Thoracic aorta (tissue), 2 donors: ENCODE measurements at places on chromosomes 7 and 10.

DNA sequence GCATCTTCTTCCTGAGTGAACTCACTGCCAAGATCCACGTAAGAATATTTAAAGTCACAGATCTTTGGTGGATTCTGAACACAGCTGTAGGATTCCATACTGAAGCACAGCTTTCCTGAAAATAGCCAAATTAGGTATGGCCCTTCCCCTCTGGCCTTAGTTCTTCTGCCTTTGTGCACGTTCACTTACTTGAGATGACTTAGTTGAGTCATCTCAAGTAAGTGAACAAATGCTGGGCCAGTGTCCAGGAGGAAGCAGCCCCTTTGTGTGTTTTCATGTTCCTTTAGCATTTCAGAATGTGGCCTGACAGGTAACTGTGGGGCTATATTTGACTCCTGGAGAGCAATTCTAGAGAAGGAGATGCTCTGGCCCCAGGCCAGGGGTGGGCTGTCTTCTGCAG is 51.5 kb downstream of the CCNY start:
- DNase-seq = no peak

DNA sequence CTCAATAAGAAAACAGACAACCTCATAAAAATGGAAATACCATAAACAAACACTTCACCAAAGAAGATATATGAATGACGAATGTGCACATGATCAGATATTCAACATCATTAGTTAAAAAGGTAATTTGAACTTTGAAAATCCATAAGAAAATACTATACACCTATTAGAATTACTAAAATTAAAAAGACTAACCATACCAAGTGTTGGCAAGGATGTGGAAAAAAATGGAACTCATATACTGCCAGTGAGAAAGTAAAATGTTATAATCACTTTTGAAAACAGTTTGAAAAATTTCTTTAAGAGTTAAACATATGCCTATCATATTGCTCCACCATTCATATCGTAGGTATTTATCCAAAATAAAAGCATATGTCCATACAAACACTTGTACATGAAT is 37.1 kb downstream of the EBLN1 start:
- no peak for DNase-seq

- DNase-seq = no peak
Observed at GRCh38 chr10:57917019-57917418, 350.7 kb downstream of the IPMK start.

GRCh38 chr7:26305090-26305868 is 13.6 kb downstream of the SNX10 start:
- no peak for DNase-seq

DNA sequence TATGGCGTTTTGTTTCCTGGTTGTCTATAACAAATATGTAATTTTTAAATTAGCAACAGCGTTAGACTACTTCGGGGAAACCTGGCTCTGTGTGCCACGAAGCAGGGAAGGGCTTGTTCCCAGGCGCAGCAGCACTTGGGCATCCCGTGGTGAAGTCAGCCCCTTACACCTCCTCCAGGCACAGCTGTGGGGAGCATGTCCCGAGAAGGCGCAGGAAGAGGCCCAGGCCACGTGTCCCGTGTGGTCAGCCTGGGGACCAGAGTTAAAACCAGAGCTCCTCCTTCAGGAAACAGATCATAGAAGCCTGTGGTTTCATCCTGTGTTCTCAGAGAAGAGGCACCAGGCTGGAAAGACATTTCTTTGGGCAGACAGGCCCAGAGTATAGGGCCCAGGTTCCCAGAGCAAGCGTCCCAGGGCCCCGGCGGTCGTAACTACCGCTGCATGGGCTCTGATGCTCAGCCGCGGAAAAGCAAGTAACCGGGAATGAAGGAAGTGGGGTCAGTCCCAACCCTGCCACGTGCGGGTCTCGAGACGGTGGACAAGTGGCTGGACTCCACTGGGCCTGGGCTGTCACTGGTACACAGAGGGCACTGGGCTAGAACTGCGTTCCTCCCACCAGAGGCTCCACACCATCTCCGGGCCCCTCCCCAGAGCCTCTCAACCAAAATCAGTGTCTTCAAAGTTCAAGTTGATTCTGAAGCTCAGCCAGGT is 7.1 kb downstream of the NUDT1 start:
- no peak for DNase-seq

- DNase-seq = no peak
Observed at GRCh38 chr7:146262527-146262926, 145.9 kb downstream of the CNTNAP2 start.

DNA sequence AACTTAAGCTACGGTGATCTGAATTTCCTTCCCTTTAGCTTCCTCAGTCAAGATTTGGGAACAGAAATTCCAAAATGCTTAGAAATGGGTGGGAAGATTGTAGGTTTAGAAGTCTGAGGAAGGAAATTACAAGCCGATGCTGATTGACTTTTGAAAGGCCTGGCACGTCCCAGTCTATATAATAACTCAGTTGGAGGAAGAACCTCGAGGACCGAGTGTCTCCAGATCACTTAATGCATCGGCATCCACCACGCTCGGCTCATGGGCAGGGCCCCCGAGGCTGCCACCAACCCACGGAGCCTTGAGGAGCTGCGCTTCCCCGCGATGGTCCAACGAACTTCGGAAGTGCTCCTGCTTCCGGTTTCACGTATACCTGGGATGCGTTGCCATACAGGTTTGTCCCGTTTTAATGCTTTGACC is 10.4 kb upstream of the SP8 start:
- DNase-seq = no peak

DNA sequence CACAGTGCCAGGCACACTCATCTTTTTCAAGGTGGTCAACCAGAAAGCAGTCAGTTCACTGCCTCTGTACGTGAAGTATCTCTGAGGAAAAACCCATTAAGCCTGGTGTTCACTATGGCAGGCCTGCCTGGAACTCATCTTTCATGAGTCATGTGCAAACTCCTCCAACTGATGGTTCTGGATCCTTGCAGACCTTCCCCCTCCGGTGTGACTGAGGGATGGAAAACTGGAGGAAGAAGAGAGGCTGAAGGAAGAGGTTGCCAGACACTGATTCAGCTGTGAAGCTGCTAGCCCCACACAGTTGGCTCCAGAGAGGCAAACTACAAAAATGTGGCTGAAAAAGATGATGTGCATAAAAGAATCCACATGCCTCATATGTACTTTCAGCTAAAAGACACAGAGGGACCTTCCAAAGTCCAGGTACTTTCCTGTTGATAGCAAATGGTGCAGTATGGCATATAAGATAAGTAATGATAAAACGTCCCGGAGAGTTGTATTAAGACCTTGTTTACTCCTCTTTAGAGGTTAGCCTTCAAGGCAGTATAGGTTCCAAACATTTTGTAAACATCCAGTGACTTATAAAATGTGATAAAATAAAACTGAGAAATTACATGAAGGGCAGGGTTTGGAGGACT is 2.7 kb downstream of the CYP3A5 start:
- no peak for DNase-seq

DNA sequence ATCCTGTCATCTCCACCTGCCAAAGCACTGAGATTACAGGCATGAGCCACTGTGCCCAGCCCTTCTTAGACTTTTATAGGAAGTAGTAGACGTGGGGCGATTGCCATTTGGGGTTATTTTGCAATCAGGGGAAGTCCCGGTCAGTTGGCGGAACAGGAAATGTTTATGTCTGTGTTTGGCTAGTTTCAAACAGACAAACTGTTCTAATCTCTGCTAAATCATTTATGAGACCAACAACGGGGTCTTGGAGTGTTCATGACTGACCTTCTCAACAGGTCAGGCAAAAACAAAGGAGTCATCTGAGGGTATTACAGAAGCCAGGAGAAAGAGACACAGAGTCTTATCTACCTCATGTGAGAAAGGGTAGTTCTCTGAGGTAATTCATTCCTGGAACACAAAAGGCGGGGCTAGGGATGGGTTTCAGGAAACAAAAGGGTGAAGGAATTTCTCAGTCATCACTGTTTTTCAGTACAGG is 6.6 kb upstream of the TPK1 start:
- DNase-seq = no peak

DNA sequence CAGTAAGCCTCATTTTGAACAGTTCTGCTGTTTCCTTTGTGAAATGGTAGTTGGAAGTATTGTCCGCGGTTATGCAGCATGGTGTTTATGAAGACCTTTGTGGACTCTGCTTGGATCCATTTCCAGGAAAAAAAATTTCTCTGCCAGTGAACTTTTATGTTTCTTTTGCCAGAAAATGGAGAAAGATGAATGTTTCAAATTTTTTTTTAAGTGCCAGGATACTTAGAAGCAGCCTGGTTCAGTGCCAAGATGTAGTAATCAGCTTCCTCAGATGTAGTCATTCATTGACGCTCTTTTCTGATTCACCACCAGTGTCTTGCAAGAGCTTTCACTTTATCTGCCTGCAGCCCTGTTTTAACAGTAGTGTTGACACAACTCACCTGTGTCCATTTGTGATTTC is 258.2 kb downstream of the SDK1 start:
- no peak for DNase-seq

DNA sequence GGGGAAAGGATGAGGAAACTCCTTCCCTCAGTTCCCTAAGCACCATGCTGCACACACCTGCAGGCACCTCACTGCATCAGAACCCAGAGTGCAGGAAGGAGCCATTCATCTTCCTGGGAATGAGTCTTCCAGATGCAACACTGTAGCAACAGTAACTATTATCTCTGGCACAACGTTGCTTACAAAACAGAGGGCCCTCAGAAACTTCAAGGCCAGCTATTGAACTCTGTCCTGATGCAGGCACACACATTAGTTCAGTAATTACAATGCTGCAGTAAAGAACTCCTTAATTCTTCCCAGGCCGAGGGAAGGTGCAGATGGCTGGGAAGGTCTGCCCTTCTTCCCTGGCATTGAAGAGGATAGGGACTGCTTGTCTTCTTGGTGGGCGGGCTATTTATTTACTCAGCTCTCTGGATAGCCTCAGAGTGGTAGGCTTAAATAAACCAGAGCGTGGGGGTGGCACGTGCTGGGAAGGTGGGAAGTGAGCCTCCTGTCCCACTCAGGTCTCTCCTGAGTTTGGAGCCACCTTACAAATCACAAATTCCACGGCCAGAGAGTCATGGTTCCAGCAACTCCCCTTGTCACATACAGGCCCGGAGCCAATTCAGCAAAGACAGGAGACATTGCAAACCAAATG is 125.1 kb upstream of the JCAD start:
- no peak for DNase-seq

GRCh38 chr10:110218632-110219031 is 11.2 kb downstream of the MXI1 start:
- DNase-seq = no peak

DNA sequence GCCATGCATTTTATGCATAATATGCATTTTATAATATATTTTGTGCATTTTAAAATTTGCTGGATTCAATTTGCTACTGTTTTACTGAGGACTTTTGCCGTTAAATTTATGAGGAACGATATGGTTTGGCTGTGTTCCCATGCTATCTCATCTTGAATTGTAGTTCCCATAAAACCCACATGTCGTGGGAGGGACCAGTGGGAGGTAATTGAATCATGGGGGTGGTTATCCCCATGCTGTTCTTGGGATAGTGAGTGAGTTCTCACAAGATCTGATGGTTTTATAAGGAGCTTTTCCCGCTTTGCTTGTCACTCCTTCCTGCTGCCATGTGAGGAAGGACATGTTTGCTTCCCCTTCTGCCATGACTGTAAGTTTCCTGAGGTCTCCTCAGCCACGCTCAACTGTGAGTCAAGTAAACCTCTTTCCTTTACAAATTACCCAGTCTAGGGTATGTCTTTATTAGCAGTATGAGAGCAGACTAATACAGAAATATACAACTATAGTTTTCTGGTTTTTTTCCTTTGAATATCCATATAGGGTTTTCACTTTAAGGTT is 201.4 kb upstream of the SH2B2 start:
- no peak for DNase-seq

- no peak for DNase-seq
Observed at GRCh38 chr7:129010075-129010474, 44.8 kb downstream of the TNPO3 start.

DNA sequence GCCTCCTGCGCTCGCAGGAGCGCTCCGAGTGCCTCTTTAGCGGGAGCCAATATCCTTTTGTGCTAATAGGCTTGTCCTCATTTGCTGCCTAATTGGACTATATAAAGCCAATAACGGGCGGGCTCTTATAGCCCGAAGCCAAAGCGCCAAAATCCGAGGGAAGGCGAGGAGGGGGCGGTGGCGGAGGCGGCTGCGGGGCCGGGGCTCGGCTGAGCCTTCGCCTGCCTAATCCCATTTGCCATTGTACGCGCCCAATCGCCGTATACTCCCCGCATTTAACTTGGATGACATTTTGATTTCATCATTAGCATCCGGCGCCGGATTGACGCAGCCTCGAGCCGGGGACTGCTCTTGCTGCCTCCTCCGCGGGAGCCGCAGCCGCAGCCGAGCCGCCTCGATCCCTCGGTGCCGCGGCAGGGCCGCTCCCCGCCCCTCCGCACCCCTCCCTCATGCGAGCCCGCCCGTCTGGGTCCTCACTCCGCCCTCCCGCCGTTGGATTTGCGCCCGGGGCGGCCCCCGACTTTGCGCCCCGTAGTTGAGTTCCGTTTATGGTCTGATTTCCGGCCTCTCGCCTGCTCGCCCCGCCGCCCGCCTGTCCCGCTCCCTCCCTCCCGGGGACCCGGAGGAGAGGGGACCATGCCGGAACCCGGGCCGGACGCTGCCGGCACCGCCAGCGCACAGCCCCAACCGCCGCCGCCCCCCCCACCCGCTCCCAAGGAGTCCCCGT is at the start of gene HMX3:
Gene HMX3, plus strand, starts transcription at position 556 of the 727 bp plus-strand sequence. Its CDS starts 81 bp downstream, at position 637.
- DNase-seq = no peak

DNA sequence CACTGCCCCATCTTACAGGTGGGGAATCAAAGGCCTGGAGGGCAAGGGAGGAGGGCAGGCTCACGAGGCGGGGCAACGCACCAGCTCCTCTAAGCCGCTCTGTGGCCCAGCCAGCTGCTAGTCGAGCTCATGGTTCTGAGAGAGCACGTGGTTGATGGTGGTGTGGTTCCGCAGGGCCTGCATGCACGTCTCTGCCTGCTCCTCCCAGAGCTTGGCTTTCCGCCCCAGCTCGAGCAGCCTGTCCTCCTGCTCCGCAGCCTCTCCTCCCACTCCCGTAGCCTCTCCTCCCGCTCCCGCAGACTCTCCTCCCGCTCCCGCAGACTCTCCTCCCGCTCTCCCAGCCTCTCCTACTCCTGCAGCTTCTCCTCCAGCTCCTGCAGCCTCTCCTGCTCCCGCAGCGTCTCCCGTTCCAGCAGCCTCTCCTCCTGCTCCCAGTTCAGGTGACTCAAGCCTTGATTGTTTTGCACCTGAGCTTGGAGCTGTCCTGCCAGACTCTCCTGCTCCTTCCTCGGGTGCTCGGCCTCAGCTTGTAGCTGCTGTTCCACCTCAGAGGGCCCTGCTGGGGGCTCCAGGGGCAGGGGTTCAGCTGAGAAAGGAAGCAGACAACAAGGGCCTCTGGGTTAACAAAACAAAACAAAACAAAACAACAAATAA is 19.1 kb upstream of the MTPAP start:
- no peak for DNase-seq
